ENCODE measurements at places on chromosomes 16 and 17. TPM values are rescaled to one million over a fixed set of nuclear protein-coding genes. Genes with fewer than 3 reads are reported as not detected.

DNA sequence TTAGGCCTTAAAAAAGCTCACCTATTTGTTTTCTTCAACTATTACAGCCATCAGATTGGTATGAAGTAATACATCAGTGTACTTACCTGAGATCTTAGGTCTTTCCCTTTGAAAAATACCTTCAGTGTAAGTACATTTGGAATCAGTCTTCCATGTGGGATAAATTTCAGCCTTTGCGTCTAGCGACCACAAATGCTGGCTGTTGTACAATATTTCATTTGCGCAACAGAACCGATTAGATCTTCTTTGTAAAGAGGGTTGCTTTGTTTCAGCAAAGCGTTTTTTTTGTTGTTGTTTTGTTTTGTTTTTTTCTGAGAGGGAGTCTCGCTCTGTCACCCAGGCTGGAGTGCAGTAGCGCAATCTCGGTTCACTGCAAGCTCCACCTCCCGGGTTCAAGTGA is 394.0 kb downstream of the CPPED1 start:
- H3K4me3 ChIP-seq = no peak overlapping the region
- H3K27me3 ChIP-seq = no peaks in the 10 kb centered on the region
- H3K27ac ChIP-seq = no peak overlapping the region

DNA sequence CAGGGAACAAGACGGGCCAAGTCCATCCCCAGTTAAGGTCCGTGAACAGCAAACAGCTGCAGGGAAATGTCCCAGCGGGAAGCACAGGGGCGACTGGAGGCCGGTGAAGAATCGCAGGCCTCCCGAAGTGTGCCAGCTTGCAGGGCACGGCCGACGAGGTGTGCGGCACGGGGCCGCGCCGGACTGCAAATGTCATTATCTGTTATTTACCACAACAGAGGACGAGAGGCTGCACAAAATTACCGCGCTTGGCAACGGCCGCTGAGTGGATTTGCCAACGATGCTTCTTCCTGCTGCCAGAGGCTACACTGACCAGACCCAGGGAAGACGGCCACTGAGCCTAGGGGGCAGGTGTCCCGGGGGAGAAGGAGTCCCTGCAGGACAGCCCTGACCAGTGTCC is 53.1 kb downstream of the RPH3AL start:
- H3K27me3 ChIP-seq = no peaks in the 10 kb centered on the region
- H3K36me3 ChIP-seq = no peaks in the 10 kb centered on the region
- DNase-seq = peak; percentile 20
- peaks cover 4% of the 10 kb centered on the region for H3K4me1 ChIP-seq

DNA sequence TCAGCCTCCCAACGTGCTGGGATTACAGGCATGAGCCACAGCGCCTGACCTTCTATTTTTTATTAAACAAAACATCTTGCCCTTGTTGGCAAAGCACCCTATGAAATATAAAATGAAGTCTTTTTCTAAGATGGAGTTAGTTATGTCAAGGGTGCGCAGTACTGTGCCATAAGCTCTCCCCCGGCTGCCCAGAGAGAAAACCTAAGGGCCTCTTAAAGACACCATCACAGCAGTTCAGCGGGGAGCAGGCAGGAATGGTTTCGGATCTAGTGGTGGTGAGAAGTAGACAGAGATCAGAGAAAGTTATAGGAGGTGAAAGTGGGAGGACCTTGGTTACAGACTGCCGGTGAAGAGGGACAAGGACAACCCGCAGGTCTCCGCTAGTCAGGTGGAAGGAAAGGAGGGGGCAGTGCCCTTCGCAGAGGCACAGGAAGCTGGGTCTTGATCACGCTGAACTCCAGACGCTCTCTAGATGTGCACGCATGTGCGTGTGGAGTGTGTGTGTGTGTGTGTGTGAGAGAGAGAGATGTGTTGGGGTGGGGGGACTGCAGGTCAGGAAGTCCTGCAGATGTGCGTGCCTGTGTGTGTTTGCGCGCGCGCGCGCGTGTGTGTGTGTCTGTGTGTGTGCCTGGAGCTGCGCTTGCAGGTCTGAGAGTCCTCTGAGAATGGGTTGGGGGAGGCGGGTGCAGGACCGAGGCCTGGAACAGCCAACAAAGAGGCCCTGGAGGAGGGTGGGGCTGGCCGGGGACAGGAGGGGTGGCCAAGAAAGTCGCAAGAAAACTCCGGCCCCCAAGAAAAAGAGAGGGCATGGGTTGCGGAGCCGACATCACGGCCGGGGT is 748 bp upstream of the CMTM3 start:
- H3K27ac ChIP-seq = peak overlapping the region; percentile 89
- H3K4me3 ChIP-seq = peak overlapping the region; percentile 74
- DNase-seq = peak; percentile 76
- peaks cover under 1% of the 10 kb centered on the region for H3K36me3 ChIP-seq
- no peaks in the 10 kb centered on the region for H3K27me3 ChIP-seq
- H3K4me1 ChIP-seq = peaks cover 27% of the 10 kb centered on the region

Gene TNK1
- 4.1 TPM for total RNA-seq

DNA sequence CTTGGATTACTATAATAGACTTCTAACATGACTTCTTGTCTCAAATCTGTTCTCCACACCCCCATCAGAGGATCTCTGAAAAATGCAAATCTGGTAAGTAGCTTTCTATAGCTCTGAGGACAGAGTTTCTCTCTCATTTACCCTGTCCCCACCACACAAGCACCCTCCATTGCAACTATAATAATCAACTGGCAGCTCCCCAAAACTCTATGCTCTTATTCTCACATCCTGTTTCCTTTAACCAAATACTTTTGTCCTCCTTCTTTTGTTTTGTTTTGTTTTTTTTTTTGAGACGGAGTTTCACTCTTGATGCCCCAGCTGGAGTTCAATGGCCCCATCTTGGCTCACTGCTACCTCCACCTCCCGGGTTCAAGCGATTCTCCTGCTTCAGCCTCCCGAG is 73.4 kb downstream of the HELZ start:
- no peak overlapping the region for H3K27ac ChIP-seq
- no peaks in the 10 kb centered on the region for H3K27me3 ChIP-seq
- peaks cover 56% of the 10 kb centered on the region for H3K36me3 ChIP-seq
- H3K4me1 ChIP-seq = no peaks in the 10 kb centered on the region
- no peak for DNase-seq

DNA sequence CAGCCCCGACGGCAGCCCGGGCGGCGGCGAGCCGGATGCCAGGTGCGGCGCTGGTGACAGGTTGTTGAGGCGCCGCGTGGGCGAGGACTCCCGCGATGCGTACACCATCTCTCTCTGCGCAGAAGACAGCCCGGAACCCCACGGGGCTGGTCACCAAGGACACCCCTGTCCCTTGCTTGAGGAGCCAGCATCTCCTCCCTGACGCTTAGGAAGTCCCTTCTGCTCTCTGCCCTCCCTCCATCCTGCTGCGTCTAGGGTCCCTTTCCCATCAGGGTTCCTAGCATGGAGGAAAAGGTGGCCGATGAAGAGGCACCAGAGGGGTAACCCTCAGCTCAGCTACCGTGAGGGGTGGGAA is 43.6 kb downstream of the SRCIN1 start:
- no peak overlapping the region for H3K4me3 ChIP-seq
- H3K4me1 ChIP-seq = peaks cover 34% of the 10 kb centered on the region
- no peak overlapping the region for H3K27ac ChIP-seq
- peak; percentile 36 for DNase-seq

GRCh38 chr16:72400257-72401083 is 228.5 kb upstream of the PMFBP1 start:
- H3K27me3 ChIP-seq = no peaks in the 10 kb centered on the region
- no peak overlapping the region for H3K4me3 ChIP-seq
- H3K36me3 ChIP-seq = no peaks in the 10 kb centered on the region
- no peaks in the 10 kb centered on the region for H3K4me1 ChIP-seq
- DNase-seq = no peak

Gene RAD51C
- total RNA-seq = 21.0 TPM

DNA sequence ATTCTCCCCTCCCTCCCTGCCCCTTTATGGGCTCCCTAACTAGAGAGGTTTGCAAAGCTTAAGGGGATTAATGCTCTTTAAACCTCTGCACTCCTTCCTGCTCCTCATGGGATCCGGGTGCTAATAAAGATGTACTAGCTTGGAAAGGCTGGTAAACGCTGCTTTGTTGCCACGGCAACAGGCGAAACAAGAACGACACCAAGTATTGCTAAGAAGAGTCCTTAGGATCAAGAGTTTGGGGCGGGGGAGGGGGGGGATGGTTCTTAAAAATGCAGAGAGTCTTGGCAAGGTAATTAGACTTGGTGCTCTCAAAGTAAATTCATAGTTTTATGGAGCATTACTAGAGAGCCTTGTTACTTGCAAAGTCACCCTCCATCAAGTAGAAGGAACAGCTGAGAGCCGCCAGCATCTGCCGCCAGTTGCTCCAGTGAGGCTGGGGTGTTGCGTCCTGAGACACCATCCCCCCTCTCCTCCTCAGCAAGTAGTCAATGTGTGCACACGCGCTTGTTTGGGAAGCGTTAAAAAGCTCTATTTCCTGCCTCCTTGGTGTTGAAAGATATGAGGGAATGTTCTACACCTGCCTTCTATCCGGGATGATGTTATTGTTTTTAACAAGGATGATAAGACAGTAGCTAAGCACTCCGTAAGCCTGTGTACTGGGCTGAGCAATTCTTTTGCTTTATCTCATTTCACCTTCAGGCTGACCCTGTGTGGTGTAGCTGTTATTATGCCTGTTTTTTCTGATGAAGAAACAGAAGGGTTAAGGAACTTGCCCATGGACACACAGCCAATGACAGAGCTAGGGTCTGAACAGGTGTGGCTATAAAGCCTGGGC is 190.9 kb downstream of the CCDC182 start:
- peak; percentile 72 for DNase-seq
- no peaks in the 10 kb centered on the region for H3K27me3 ChIP-seq

DNA sequence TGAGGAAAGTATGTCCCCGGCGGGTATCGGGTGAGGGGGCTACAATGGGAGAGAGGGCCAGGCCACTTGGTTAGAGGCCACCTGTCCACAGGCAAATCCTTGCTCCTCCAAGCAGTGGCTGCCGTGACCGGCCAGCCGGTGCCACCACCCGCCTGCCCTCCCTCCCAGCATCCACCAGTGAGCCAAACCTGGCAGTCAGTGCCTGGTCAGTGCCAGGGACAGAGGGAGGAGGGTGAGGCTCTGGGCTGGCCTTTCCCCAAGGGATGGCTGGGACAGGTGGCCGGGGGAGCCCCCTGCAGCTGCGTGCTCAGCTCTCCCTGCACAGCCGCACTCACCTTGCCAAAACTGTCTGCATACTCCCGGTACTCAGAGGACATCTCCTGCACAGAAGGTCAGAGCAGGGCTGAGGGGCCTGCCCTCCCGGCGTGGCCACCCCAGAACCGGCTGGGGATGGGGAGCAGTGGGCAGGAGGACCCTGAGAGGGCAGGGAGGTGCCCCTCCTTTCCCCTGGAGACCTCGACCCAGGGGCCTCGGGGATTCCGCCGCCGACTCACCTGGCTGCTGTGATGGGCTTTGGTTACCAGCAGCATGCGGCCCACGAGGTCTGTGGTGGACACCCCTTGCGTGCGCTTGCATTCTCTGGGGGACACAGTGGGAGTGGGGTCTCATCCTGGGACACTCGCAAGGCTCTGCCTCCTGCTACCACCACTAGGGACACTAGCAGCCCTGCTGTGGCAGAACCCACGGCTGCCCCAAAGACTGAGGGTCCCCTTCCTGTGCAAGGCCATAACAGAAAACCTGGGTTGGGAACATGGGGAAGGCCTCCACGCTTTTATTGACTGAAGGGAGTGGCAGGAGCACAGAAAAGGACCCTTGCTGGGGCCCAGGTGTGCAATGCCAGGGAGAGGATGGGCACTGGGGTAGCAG is 3.7 kb downstream of the PCYT2 start:
- H3K27ac ChIP-seq = no peak overlapping the region
- H3K4me1 ChIP-seq = peaks cover 20% of the 10 kb centered on the region
- no peaks in the 10 kb centered on the region for H3K27me3 ChIP-seq
- no peak overlapping the region for H3K4me3 ChIP-seq

Gene TBC1D3D
- total RNA-seq = 0.92 TPM

DNA sequence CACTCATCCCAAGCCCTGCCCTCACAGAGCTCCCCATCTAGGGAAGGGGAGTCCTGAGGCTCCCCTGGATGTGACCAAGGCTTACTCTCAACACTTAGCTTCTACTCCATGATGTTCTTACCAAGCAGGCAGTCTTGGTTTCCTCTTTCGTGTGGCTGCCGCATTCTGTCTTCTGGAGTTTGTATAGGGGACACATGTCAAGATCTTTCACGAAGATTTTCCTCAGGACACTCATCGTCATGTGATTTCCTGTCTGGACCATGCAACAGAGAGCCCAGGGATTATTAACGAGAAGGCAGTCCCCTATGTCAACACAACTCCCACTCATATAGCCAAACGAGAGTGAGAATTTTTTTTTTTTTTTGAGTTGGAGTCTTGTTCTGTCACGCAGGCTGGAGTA is 10.4 kb downstream of the PRSS54 start:
- H3K36me3 ChIP-seq = no peaks in the 10 kb centered on the region
- no peaks in the 10 kb centered on the region for H3K4me1 ChIP-seq
- no peak overlapping the region for H3K27ac ChIP-seq
- H3K27me3 ChIP-seq = no peaks in the 10 kb centered on the region

DNA sequence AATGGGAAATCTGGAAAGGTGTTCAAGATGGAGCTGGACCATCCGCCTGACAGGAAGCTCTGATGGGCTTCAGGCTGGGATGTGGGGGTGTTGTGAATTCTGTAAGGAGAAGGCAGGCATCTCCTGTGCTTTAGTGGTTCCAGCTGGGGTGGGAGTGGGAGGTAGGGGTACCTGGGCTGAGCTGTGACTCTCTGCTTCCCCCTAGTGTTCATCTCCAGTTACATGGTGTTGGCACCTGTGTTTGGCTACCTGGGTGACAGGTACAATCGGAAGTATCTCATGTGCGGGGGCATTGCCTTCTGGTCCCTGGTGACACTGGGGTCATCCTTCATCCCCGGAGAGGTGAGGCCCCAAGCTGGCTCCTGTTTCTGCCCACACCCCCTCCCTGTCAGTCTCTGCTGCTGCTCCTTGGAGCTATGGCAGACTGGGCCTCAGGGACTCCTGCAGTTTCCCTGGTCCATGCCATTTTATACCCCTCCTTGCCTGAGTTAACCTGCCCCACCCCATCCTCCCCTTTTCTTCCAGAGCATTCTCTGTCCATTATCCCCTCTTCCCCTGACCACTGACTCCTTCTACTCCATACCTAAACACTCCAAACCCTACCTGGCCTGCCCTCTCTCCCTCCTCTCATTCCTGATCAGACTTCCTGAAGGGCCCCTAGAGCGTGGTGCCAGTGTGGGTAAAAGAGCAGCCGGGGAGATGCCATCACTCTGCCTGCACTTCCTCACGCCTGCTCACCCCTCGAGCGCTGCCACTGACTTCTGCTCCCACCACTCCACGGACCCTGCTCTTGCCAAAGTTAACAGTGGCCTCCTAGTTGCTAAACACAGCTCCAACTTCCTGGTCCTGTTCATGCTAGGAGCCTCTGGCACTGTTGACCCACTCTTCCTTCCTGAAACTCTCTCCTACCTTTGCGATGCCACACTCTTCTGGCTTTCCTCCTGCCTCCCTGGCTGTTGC is 3.4 kb downstream of the SPNS1 start:
- no peaks in the 10 kb centered on the region for H3K27me3 ChIP-seq
- H3K36me3 ChIP-seq = peaks cover 53% of the 10 kb centered on the region
- peak; percentile 60 for DNase-seq
- H3K27ac ChIP-seq = no peak overlapping the region
- no peak overlapping the region for H3K4me3 ChIP-seq
- H3K4me1 ChIP-seq = peaks cover 33% of the 10 kb centered on the region

Measured in lower lobe of right lung (tissue), 2 donors.